ENCODE measurements at places on chromosomes 4 and X.
A peak's percentile ranks its signal among the peaks of the same experiment; 100 is the strongest.

DNA sequence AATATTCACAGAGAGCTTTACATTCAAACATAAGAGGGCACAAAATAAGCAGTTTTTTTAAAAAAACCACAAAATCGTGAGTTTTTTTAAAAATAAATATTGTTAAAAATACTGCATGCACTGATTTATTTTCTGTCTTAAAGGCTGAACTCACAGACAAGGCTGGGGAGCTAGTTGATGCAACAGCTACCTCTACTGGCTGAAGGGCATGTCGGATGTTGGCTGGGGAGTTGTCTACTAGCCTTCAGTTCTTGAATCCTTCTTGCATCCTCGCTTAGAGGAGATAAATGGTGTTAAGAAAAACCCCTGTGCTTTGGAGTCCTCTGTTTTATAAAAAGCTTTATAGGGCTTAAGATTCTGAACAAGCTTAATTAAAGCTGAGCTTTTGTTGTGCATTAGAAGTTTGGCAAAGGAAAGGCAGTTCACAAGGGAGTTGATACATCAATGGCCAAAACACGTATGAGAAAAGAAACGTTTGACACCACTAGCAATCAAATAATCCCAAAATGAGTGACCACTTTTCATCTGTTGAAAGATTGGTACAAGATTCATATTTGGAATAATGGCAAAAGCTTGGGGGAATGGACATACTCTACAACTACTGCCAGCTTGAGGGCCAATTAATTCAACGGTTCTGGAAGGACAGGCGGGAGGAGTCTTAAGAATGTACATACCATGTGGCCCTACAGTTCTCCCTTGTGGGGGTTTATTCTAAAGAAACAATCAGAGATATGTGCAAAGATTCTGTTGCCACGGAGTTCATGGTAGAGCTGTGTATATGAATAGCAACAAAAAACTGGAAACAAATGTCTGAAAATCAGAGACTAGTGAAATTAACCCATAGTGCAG, 94.7 kb downstream of the SEL1L3 start:
- no peak for DNase-seq

- DNase-seq, result no peak
These were observed 540.9 kb downstream of the PPARGC1A start for GRCh38 chr4:23348789-23349498.

DNA sequence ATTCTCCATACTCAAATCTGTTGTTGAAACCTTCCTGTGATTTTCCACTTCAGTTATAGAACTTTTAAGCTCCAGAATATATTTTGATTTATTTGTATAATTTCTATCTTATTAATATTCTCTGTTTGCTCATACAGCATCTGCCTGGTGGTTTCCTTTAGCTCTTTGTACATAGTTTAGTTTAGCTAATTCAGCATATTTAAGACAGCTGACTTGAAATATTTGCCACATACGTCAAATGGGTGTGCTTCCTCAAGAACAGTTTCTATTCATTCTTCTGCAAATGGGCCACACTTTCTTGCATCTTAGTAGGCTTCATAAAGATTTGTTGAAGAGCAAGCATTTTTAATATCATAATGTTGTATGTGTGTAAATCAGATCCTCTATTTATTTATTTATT, 101.8 kb downstream of the MAGEC1 start:
- DNase-seq, result no peak

DNA sequence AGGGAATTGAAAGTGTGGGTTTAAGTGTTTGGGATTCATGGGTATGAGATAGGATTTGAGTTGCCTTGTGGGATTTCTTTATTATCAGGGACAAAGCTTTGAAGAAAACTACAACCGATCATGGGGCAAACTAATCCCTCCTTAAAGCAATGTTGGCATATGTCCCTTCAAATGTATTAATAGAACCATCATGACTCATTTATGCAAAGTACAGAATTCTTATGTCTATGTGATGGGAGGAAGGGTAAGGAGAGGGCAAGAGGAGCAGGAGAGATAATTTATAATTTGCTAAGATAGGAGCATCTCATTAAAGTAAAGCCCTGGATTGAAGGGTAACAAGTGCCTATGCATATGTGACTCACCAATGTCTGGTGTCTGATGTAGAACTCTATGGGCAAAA, 94.2 kb downstream of the PHEX start:
- DNase-seq, result no peak

GRCh38 chr4:1711571-1712215, 426 bp downstream of the SLBP start:
- DNase-seq, result no peak

DNA sequence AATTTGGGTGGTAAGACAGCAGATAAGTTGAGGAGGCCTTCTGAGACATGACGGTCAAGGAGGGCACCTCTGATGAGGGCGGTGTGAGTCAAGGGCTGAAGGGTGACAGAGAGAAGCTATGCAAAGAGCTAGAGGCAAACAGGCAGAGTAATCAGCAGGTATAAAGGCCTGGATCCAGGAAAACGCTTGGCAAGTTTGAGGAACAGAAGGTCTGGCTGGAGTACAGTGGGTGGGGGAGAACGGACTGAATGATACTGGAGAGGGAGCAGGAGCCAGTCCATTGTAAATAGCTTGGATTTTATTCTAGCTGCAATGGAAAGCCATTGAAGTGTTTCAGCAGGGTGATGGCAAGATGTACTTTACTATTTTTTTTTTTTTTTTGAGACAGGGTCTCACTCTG, 39.3 kb downstream of the RAB33B start:
- DNase-seq, result peak; percentile 92

DNA sequence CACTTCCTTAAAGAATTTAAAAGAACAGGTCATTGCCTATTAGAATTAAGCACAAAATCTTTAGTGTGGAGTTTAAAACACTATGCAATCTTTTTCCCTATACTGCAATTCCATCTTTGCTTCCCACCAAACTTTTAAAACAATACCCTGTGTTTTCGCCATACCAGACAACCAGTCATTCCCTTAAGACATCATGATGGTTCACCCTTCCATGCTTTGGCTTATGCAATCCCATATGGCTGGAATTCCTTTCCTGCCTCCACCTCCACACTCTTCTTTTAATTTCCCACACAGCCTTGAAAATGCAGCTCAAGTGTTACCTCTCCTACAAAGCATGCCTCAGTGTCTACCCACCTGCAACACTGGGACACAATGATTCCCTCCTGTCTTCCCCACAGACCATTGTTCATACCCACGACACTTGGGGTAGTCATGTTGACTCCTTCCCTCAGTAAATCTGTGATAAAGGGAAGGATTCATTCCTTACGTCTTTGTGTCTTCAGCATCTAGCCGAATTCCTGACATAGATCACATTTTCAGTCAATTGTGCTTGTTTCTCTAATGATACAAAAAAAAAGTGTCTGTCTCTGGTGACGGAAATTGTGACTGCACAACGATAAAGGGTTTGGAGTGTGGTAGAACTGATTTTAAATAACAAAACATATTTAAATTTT, 166.3 kb downstream of the FNIP2 start:
- no peak for DNase-seq

DNA sequence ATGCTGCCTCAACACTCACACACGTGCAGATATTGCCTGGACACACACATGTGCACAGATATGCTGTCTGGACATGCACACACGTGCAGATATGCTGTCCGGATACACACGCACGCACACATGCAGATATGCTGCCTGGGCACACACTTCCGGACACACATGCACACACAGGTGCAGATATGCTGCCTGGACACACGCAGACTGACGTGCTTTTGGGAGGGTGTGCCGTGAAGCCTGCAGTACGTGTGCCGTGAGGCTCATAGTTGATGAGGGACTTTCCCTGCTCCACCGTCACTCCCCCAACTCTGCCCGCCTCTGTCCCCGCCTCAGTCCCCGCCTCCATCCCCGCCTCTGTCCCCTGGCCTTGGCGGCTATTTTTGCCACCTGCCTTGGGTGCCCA, 14.7 kb downstream of the FGFRL1 start:
- DNase-seq, result no peak
